Stimulated activated CD8-positive, alpha-beta memory T cell treated with anti-CD3 and anti-CD28 coated beads, Interleukin-4, amount 100 ng/mL, for 4 hours (primary cell): ENCODE measurements at places on chromosomes 1 and 21.

DNA sequence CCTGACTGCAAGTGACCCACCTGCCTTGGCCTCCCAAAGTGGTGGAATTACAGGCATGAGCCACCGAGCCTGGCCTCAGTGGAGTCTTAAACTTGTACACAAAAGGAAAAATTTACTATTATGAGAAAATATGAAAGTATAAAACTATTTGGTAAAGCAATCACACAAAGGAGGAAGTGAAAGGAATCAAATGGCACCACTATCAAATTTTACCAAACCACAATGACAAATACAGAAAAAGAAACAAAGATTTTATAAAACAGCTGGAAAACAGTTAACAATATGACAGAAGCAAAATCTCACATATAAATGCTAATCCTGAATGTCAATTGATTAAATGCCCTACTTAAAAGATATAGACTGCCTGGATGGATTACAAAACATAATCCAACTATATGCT lies 42.1 kb upstream of the NEGR1 start:
- DNase-seq, result no peak

DNA sequence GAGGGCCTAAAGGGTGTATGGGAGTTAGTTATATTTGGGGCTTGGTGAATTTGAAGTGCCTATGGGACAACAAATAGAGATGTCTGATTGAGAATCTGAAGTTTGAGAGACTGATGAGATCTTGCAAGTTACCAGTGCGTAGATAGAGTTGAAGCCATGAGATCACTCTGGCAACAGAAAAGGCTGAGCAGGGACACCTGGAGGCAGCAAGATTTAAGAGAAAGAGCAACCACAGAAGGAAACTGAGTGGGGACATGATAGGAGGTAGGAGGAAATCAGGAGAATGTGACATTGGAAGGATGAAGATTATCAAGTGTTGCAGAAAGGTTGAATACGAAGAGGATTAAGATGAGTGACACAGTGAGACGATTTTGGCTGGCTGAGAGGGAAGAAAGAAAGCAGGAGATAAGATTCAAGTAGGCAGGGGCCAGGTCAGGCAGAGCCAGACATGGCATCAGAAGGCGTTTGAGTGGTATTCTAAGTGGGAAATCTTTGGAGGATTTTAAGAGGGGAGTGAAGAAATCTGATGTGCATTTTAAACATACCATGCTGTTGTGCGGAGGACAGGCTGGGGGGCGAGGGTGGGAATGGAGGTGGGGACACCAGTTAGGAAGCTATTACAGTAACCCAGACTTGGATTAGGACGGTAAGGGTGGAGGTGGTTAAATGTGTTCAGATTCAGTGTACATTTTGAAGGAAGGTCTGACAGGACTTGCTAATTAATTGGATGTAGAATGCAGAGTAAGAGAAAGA lies 3.0 kb upstream of the MPL start:
- DNase-seq, result no peak

GRCh38 chr1:31955917-31956736 lies 18.0 kb upstream of the PTP4A2 start:
- DNase-seq, result peak; percentile 69

DNA sequence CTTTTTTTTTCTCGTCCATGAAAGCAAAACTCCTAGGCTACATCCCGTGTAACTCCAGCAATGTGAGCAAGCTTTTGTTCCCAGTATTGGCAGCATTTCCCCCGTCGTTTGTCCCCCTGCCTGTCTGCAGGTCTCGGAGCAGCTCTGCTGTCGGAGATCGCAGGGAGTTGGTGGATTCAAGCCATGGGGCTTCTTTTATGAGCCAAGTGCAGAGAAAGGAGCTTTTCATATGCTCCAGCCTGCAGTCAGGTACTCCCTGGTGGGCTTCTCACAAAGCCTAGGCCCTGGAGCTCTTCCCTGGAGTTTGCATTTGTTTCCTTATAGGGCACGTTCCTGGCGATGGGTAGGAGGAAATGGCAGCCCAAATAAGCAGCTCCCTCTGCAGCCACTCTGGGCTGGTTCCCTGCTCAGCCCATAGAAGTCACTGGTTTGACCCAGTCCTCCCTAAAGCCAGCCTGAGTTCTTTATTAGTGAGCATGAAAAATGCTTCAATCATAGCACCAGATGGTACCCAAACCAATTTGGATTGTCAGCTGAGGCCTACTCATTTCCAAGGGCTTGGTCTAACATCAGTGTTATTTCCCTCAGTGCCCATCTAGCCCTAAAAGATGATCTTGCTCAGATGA lies 78.3 kb downstream of the NUF2 start:
- DNase-seq, result no peak

- DNase-seq, result no peak
Observed at GRCh38 chr21:25408666-25409065, 198.6 kb downstream of the MRPL39 start.

DNA sequence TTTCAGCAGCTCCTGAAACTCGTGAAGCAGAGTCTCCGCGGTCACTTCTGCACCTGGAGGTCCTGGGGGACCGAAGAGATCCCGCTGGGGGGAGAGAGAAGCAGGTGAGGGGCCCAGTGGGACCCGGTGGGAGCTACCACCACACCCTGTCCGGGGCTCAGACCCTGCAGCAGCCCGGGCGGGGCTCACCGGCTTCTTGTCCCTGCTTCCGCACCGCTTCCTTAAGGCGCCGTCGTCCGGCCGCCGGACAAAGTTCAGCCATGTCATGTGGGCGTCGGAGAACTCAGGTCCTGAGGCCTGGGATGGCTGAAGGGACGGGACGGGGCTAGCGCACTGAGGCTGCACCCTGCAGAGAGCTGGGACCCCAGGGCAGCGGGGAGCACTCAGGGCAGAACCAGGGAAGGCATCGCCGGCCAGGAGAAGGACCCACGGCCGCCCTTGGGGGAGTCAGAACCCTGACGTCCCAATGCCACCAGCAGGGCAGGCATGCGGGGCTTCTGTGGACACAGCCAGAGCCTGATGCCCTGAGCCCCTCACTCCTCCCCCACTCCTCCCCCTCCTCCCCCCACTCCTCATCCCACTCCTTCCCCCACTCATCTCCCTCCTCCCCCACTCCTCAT lies 2.2 kb downstream of the C1QTNF12 start:
- DNase-seq, result no peak

GRCh38 chr1:87902830-87903229 lies 574.1 kb downstream of the LMO4 start:
- no peak for DNase-seq

- no peak for DNase-seq
Observed at GRCh38 chr1:30677471-30677870, 45.9 kb downstream of the MATN1 start.

GRCh38 chr1:146010126-146010738 lies 11.3 kb downstream of the HJV start:
- no peak for DNase-seq

- DNase-seq, result no peak
Observed at GRCh38 chr1:72757843-72758242, 475.5 kb upstream of the NEGR1 start.
